Tibial nerve (tissue), 4 donors: ENCODE measurements at places on chromosomes 16 and 17. TPM values are rescaled to one million over a fixed set of nuclear protein-coding genes. Genes with fewer than 3 reads are reported as not detected.

TTYH2 gene
- total RNA-seq = 27.2 TPM

LHX1 gene
- total RNA-seq = not detected

DNA sequence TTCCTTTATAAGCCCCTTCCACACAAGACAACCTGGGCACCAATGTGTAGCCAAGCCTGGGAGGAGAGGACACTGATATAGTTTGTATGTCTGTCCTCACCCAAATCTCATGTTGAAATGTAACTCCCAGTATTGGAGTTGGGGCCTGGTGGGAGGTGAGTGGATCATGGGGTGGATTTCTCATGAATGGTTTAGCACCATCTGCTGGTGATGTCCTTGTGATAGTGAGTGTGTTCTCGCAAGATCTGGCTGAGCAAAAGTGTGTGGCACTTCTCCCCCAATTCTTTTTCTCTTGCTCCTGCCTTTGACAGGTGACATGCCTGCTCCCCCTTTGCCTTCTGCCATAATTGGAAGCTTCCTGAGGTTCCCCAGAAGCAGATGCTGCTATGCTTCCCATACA lies 135.8 kb downstream of the USP31 start:
- H3K4me1 ChIP-seq = no peaks in the 10 kb centered on the region
- H3K4me3 ChIP-seq = no peak overlapping the region
- no peak for DNase-seq
- no peaks in the 10 kb centered on the region for H3K27me3 ChIP-seq
- no peak overlapping the region for H3K27ac ChIP-seq

DNA sequence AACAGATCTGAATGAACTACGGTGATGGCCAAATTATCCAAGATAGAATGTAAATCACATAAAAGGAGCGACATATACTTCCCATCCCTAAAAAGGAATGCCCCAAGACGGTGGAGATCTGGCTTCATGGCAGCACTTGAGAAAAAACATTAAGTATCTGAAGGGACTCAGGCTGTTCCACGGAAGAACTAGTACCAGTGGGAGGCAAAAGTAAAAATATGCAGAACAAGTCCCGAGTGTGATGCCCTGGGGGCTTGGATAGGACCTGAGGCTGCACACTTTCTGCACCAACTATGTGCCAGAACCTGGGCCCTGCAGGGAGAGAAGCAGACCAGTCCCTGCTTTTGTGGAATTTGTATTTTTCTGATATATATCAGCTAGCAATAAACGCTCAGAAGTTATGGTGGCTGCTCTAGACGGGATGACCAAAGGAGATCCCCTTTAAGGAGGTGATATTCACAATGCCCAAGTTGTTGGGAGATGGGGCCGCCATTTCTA lies 539 bp upstream of the CKLF start:
- peaks cover 41% of the 10 kb centered on the region for H3K4me1 ChIP-seq
- no peaks in the 10 kb centered on the region for H3K27me3 ChIP-seq
- peak overlapping the region; percentile 49 for H3K27ac ChIP-seq
- H3K36me3 ChIP-seq = no peaks in the 10 kb centered on the region
- peak overlapping the region; percentile 71 for H3K4me3 ChIP-seq
- DNase-seq = no peak

- no peak overlapping the region for H3K27ac ChIP-seq
- H3K27me3 ChIP-seq = no peaks in the 10 kb centered on the region
- H3K4me3 ChIP-seq = no peak overlapping the region
These were observed 14.4 kb downstream of the NDUFAF8 start for GRCh38 chr17:81253358-81254131.

DNA sequence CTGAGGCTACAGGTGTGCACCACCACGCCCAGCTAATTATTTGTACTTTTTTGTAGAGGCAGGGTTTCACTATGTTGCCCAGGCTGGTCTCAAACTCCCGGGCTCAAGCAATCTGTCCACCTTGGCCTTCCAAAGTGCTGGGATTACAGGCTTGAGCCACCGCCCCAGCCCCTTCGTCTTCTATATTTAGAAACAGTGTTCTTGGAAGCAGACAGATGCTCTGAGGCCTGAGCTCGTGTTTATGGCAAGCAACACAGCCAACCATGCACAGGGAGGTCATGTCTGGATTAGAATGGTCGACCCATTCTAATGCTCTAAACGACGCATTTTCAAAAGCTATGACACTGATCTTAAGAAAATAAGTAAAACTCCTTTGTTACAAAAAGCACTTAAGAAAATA lies 16.6 kb downstream of the TMEM204 start:
- H3K4me3 ChIP-seq = no peak overlapping the region
- H3K27me3 ChIP-seq = no peaks in the 10 kb centered on the region
- H3K36me3 ChIP-seq = no peaks in the 10 kb centered on the region
- no peak overlapping the region for H3K27ac ChIP-seq
- DNase-seq = no peak

GRCh38 chr16:83366228-83366627 lies 441.6 kb upstream of the HSBP1 start:
- H3K27me3 ChIP-seq = no peaks in the 10 kb centered on the region
- no peak overlapping the region for H3K4me3 ChIP-seq
- no peaks in the 10 kb centered on the region for H3K4me1 ChIP-seq
- H3K27ac ChIP-seq = no peak overlapping the region

GRCh38 chr17:1181753-1182137 lies 2.0 kb upstream of the ABR start:
- no peak overlapping the region for H3K27ac ChIP-seq
- H3K27me3 ChIP-seq = no peaks in the 10 kb centered on the region
- H3K36me3 ChIP-seq = no peaks in the 10 kb centered on the region
- no peak for DNase-seq

DNA sequence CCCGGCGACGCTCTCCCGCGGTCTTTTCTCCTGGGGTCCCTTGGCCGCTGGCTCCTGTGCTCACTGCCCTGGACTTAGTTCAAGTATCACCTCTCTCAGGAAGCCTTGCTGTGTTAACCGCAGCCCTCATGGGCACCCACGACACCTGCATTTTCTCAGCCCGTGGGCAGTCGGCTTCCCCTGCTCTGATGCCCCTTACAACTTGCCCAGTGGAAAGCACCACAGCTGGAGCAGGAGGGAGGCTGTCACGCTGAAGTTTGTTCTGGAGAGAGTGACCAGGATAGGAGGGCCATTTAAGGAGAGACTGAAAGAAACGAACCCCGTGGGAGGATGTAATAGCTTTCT lies 395 bp downstream of the STXBP4 start:
- H3K27me3 ChIP-seq = no peaks in the 10 kb centered on the region
- H3K4me1 ChIP-seq = peaks cover 16% of the 10 kb centered on the region
- peak overlapping the region; percentile 90 for H3K4me3 ChIP-seq
- H3K27ac ChIP-seq = peak overlapping the region; percentile 91
- no peak for DNase-seq
- no peaks in the 10 kb centered on the region for H3K36me3 ChIP-seq

DNA sequence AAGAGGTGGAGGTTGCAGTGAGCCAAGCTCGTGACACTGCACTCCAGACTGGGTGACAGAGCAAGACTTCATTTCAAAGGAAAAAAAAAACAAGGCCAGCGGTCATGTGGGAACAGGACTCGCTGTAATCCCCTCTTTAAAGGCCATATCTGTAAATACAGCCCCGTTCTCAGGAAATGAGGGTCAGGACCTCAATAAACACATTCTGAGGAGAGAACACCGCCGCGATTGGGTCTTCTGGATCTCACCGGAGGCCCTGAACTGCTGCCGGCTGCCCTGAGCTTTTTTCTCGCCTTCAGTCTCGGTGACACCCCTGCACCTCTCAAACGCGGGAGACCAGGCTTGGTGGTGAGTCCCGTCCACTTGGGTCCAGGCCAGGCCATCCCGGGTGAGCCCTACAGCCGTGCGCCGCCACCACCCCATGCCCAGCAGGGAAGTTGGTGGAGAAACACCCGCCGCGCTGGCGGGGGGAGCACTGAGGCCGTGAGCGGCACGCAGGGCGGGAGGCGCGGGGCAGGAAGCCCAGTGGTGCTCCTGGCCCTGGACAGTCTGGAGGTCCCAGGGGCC lies 28.4 kb downstream of the SLC25A10 start:
- H3K27ac ChIP-seq = no peak overlapping the region
- H3K27me3 ChIP-seq = no peaks in the 10 kb centered on the region
- DNase-seq = no peak
- H3K36me3 ChIP-seq = no peaks in the 10 kb centered on the region
- H3K4me3 ChIP-seq = no peak overlapping the region

DNA sequence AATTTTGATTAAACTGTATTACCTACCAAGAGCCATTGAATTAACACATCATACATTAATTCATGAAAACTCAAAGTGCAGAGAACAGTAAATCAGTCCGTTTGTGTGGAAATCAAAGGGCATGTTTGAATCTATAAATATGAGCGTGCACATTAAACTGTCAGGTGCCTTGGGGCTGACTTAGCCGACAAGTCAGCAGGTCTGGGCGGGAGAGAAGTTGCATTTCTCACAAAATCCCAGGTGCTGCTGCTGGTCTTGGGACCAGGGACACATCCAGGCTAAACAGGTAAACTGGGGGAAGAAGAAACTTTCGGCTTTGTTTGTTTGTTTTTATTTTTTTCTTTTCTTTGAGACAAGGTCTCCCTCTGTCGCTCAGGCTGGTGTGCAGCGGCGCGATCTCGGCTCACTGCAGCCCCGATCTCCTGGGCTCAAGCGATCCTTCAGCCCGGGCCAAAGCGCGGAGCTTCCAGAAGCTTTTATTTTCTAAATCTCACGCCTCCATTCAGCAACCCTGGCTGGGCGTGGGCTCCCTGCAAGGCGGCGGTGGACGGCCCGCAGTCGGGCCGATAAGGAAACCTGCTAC lies 213.9 kb downstream of the MRTFB start:
- H3K27me3 ChIP-seq = no peaks in the 10 kb centered on the region
- H3K27ac ChIP-seq = peak overlapping the region; percentile 90
- no peaks in the 10 kb centered on the region for H3K4me1 ChIP-seq
- peak overlapping the region; percentile 79 for H3K4me3 ChIP-seq
- peak; percentile 41 for DNase-seq

DNA sequence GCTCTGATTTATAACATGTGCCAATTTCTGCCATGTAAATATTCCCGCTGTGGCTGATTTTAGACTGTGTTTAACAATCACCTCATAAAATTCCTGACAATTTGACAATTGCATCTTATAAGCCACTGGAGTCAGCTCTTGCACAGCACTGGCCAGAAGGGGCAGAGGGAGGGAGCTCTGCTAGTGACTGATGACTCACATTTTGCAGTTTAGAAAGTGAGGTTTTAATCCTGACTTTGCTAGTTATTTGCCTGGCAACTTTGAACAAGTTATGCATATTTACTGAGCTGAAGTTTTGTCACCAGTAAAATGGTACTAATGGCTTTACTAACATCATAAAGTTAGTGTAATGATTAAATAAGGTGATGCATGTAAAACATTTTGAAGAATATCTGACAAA lies 452.3 kb downstream of the CNTNAP4 start:
- DNase-seq = no peak
- no peak overlapping the region for H3K27ac ChIP-seq
- no peaks in the 10 kb centered on the region for H3K27me3 ChIP-seq
- H3K4me3 ChIP-seq = no peak overlapping the region
- no peaks in the 10 kb centered on the region for H3K36me3 ChIP-seq

- DNase-seq = no peak
- H3K36me3 ChIP-seq = no peaks in the 10 kb centered on the region
- no peak overlapping the region for H3K4me3 ChIP-seq
- no peaks in the 10 kb centered on the region for H3K4me1 ChIP-seq
- H3K27ac ChIP-seq = no peak overlapping the region
- H3K27me3 ChIP-seq = no peaks in the 10 kb centered on the region
These were observed 236.7 kb upstream of the TOX3 start for GRCh38 chr16:52783616-52784015.

GRCh38 chr16:79767421-79768275 lies 167.1 kb upstream of the MAF start:
- no peak for DNase-seq
- peak overlapping the region; percentile 41 for H3K4me3 ChIP-seq

DNA sequence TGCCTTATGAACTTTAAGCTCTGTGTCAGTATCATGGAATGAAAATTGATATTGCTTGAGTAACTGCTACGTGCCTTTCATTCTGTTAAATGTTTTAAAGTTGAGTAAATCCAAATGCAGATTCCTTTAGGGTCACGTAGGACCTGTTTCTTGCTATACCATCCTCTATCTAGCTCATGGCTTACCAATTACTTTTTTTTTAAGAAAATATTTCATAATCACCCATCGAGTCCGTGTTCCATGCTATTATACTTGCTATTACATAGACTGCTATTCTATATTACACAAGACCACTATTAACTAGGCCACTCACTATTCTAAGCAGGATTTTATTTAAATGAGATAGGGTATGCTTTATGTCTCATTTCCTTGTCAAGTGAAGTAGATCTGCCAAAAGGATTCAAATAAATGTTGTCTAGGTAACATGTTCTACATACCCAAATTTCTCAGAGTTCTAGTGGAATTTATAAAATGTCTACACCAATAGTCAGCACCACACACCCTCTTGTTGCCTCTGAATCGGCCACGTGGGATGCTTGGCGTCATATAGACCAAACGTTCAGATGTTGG lies 11.9 kb downstream of the ANKFN1 start:
- no peaks in the 10 kb centered on the region for H3K4me1 ChIP-seq
- DNase-seq = no peak
- no peak overlapping the region for H3K27ac ChIP-seq
- no peaks in the 10 kb centered on the region for H3K36me3 ChIP-seq
- H3K4me3 ChIP-seq = no peak overlapping the region
- no peaks in the 10 kb centered on the region for H3K27me3 ChIP-seq
